ENCODE measurements at places on chromosomes 1 and 21.

- DNase-seq = no peak
These were observed 8.3 kb downstream of the TNR start for GRCh38 chr1:175735144-175735543.

- DNase-seq = no peak
These were observed 166.2 kb downstream of the URB2 start for GRCh38 chr1:229792012-229792975.

DNA sequence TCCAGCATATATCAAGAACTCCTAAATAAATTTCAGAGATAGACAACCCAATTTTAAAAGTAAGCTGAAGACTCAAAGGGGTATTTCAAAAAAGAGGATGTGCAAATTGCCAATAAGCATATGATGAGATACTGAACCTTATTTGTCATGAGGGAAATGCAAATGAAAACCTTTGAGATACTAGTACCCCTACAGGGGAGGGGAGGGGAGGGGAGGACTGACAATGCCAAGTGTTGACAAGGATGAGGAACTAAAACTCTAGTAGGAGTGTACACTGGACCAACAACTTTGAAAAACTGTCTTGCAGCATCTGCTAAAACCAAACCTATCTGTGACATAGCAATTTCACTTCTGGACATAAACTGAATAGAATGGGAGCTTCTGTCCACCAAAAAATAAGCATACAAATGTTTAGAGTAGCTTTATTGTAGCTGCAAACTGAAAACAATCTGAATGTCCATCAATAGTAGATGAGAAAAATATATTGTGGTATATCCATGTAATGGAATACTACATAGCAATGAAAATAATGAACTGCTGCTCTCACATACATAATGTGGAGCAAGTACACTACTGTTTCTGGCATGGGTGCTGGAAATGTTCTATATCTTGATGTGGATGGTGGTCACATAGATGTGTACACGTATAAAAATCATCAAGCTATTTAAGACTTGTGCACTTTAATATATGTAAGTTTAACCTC, 57.2 kb downstream of the CDK18 start:
- DNase-seq = no peak

GRCh38 chr1:12161662-12162458, 4.9 kb upstream of the TNFRSF1B start:
- no peak for DNase-seq

DNA sequence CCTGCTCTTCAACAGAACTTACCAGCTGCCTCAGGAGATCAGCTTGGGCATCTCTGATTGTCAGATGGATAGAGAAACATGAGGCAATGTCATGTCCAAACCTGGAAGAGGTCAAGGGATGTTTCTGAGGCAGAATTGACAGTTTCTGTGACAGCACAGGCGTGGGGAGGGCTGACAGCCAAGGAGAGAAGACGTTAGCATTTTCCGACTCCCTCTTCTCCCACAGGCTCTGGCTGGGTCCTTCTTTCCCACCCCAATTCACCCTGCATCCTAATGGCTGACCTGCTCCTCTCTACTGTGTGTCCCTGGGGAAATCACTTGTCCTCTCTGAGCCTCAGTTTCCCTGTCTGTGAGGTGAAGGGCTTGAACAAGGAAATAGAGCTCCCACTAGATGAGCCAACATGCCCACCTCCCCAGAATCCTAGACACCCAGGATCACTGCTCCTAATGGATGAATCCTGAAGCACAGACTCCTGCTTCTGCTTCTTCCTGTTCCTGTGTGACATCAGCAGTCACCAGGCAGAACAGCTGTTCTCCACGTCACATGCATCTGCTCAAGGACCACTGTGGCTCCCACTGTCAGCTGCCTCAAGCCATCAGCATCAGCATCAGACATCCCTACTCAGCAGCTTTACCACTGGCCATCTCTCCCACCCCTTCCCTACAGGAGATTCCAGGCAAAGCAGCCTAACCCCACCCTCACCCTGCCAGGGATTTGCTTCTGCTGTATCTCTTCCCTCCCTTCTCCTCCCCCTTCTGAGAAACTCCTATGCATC, 408.0 kb downstream of the MATN1 start:
- no peak for DNase-seq

DNA sequence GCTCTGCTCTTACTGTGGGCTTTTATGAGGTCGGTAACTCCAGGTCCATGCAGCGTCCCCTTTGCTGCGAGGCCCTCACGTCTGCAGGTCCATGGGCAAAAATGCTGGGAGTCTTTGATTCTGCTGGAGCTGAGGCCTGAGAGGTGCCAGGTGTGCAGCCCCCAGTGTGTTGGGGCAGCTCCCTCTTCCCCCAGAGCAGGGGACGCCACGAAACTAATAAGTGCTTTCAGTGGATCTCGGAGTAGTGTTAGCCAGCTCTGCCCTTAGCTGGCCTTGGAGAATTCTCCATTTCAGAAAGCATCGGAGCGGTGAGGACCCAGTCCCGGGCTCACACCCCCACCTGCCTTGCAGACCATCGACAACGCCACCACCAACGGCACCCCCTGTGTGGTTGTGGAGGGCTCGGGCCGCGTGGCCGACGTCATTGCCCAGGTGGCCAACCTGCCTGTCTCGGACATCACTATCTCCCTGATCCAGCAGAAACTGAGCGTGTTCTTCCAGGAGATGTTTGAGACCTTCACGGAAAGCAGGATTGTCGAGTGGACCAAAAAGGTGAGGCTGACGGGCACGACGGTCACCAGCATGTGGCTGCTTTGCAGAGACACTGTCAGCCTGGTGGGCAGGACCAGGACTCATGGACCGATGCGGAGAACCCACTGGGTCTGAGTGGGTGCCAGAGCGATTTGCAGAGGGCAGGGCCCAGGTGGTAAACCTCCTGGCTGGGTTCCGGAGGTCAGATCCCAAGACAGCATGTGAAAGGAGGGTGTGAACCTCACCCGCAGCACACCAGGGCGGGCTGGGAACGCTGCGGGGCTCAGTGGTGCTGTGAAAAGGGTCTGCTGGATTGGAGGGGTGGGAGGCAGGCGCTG, 25.5 kb downstream of the TRPM2 start:
- no peak for DNase-seq

DNA sequence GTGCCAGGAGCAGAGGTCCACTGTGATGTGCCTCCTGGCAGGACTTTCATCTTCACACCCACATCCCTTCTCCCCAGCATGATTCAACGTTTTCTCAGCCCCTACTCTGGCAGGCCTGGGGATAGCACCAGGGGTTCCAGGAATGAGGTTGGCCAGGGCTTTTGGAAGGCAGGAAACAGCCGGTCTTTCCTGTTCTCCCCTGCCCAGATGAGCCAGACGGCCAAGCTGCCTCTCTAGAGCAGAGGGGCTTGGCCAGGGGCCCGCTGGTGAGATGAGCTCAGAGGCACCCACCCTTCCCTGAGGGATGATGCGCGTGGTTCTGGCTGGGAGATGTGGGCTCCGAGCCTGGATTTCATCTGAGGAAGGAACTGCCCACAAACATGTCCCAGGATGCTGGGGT, 4.3 kb upstream of the MFAP2 start:
- no peak for DNase-seq

GRCh38 chr1:80417671-80418070, 1383.1 kb upstream of the ADGRL2 start:
- no peak for DNase-seq

DNA sequence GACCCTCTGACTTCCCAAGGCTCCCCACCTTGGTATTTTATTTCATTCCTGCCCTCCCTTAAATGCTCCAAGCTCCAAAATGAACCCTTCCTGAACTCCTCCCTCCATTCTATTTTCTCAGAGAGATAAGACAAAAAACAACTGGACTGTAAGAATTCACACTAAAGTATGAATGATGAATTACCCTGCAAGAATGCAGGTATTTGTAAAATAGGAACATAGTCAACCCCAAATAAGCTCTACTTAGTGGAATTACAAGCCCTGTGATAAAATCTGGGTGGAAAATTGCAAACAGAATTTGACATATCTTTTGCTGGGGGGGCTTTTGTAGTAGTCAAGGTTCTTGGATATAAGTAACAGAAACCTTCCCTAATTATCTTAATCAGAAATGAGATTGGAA, 67.8 kb upstream of the GJA8 start:
- no peak for DNase-seq

- peak; percentile 48 for DNase-seq
These were observed at the start of gene SMG7 for GRCh38 chr1:183472488-183473216. TSS of gene SMG7 (plus strand) at chr1:183472499. CDS start at chr1:183472621, 122 bp downstream.

- no peak for DNase-seq
These were observed 33.8 kb downstream of the CLIC6 start for GRCh38 chr21:34702341-34703170.

GRCh38 chr1:19418503-19418971, 66.8 kb downstream of the CAPZB start:
- no peak for DNase-seq

DNA sequence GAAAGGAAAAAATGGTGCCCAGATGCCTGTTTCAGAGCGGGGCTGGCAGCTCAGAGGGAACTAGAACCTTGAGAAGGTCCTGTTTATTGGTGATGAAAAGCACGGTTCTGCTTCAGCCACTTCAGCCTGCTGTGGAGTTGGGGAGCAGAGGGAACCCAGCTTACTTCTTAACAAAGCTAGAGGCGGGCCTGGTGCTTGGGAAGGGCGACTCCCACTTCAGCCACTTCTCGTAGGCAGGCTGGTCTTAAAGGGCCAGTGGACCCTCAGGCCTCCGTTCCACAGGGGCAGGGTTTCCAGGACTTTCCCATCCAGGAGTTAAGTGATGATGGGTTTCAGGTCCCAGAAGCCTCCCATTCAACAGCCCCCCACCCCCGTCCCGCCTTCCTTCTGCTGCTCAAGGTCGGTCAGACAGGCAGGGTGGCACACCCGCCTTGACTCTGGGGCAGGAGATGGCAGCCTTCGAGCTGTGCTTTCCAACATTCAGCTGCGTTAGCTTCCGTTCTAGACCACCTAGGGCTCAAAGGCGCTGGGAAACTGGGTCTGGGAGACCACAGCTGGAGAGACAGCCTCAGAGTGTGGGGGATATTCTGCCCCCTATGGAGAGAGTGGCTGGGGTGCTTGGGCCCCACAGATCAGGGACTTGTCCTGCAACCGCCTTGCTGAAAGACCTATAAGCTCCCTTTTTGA, 3.4 kb downstream of the RUNX3 start:
- no peak for DNase-seq

DNA sequence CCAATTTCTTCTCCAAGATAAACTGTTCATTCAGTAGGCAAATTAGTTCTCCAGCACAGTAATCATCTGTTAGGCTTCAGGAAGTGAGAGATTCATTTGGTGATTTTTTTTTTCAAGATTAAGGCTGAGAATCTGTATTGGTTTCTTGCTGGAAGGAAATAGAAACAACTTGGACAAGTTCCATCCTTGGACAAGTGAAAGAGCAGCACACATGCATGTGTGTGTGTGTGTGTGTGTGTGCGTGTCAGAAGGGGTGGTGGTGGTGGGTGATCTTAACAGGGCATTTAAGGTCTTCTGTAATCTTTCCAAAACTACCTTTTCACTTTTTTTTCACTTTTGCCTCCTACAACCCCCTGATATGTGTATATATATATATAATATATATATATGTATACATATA, 15.9 kb upstream of the SUCO start:
- DNase-seq = no peak

- no peak for DNase-seq
These were observed 1.0 kb downstream of the MSH4 start for GRCh38 chr1:75797606-75798216.

- DNase-seq = no peak
These were observed 5.0 kb downstream of the WNT3A start for GRCh38 chr1:228011721-228012311.

DNA sequence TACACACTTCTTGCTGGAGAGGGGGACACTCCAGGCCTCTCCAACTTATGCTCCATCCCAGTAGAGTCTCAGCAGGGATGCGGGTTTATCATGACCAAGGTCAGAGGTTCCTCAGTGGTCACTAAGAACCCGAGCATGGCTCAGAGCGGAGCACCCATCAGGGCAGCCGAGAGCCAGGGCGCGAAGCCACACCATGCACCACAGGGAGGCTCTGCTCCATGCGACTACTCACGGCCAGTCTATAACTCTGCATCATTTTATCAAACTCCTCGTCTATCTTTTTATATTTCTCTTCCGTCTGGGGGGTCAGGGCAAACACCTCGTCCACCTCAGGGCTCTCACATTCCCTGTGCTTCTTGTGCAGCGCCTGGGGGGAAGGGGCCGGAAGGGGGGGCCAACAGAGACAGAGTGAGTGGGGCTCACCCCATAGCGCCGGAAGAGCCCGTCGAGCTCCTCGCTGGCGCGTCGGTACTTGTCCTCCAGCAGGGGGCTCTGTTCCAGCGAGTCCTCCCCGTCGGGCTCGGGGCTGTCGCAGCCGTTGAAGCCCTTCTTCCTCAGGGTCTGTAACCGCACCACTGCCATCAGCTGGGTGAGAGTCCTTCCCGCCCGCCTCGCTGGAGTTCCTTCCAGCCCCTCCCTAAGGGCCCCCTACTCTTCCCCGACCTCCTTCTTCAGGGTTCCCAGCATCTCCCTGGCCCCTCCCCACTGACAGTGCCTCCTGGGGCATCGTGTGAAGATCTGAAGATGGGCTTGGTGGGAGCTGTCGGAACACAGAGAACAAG, 20.0 kb downstream of the MEF2D start:
- DNase-seq = no peak

DNA sequence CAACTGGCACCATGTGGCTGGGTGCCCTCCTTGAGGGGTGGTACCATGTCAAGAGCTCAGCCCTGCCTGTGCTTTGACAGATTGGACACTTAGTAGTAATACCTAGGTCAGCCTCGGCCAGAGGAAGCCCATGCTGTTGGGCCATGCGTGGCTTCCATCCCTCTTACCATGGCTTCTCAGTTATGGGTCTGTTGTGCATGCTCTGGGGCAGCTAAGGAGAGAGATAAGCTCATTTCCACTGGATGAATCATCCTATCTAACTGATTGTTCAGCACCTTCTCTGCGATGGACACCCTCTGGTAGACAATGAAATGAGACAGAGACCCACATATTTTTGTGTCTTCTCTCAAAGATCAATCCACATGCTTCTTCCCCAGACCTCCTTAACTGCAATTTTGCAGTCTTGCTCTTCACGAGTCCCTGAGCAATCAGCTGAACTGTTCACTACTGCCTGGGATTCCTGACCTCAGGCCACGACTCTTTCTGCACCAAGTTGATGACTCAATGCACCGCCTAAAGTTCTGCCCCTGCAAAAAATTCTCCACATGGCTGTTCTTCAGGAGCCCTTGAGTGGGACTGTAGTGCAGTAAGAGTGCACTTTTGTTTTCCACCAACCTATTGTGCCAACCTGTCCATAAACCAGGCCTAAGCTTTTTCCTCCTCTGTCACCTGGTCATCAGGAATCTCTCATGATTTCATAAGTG, 6.9 kb upstream of the TRIM62 start:
- no peak for DNase-seq

- DNase-seq = no peak
These were observed 13.1 kb upstream of the SLC30A1 start for GRCh38 chr1:211591980-211592493.

DNA sequence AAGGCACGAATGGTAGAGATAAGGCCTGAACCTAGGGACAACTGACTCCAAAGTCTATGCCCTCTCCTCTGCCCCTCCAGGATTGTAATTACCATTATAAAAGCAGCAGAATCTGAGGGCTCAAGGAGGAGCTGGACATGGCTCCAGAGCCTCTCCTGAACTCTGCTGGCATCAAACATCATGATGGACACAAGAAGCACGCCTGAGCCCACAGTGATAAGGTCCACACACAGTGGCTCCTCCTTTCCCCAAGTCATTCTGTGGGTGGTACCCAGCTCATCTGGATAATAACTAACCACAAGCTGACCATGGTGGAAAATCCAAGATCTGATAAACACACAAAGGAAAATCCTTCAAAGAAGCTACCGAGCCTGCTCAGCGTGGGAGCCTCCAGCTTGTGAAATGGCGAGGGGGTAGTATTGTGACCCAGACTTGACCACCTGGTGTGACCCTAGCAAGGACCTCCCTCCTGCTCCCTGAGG, 85.2 kb downstream of the HIVEP3 start:
- DNase-seq = no peak

- DNase-seq = no peak
These were observed 4.1 kb upstream of the HPDL start for GRCh38 chr1:45322486-45323040.

All from NCI-H2171 (cell line).